ENCODE measurements at places on chromosomes 1 and 21.
A peak's percentile ranks its signal among the peaks of the same experiment; 100 is the strongest.

- no peak for DNase-seq
Measured at GRCh38 chr1:168691541-168691940, 37.5 kb downstream of the DPT start.

DNA sequence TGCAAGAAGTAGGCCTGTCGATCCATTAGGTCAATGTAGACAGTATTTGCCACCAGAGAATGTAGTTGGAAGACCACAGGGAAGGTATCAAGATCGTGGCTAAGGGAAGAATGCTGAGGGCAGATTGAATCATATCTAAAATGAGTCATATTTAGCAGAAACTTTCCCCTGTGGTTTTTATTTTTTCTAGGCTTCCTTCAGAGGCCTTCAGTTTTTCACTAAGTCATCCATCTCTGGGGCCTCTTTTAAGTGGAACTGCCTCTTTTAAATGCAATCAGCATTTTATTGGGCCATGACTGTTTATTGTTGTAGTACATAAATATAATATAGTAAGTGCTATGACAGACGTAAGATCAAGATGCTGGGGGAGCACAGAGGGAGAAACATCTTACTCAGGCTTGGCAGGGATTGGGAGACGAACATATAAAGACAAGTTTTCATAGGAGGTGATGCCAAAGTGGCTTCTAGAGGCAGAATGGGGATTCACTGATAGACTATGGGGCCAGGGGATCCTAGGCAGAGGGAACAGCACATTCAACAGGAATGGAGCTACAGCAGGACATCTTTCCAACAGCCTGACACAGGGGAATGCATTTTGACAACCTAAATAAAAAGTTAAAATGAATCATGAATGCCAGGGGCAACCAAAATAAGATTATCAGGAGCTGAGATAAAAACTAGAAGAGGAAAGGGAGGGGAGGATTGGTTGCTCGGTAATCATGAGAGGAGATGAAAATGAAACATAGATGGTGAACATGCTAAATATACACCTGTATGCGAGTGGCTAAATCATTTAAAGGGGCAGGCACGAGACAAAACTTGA is 20.1 kb downstream of the UBE2U start:
- DNase-seq = no peak

DNA sequence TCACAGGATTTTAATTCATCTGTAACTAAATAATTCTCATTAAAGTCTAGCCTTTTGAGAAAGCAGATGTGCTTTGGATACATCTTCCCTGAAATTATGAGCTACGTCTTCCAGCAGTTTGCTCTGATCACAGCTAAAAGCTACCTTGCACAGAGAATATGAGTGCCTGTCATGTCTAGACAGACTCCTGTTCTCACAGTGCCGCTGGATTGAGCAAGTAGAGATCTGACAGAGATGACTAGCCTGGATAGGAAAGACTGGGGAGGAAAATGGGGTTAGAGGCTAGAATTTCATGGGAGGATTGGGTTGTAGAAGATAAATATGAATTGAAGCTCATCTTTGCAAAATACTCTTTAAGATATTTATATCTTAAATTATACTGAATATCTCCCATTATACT is 24.1 kb downstream of the CEPT1 start:
- DNase-seq = no peak

DNA sequence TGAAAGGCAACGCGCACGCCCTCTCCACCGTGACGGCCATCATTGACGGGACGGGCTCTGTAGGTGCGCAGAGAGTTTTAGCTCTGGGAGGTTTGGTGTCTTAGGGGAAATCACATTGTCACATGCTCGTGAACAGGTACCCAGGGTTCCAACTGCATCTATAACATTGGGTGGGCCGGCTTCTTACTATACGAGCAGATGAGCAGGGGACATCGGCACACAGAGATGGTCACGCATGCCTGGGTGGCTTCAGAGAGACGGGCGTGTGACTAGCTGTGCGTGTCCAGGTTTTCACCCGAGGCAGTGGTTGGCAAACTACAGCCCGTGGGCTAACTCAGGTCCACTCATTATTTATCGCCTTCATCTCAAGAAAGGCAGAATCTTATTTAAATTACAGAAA is 54.7 kb downstream of the SLC37A1 start:
- peak; percentile 4 for DNase-seq

DNA sequence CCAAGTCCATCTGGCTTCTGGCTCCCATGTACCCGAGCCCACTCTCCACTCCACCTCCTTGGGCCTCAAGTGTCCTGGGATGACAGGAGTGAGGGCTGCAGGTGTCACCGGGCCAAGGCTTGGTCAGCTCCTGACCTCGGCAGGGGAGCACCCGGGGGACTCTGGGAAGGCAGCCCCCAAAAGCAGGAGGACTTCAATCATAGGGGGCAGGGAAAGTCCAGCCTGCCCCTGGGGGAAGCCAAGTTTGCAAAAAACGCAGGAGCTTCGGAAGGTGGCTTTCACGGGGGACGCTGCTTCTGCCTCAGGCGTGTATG is 56.8 kb downstream of the KCNAB2 start:
- peak; percentile 14 for DNase-seq

DNA sequence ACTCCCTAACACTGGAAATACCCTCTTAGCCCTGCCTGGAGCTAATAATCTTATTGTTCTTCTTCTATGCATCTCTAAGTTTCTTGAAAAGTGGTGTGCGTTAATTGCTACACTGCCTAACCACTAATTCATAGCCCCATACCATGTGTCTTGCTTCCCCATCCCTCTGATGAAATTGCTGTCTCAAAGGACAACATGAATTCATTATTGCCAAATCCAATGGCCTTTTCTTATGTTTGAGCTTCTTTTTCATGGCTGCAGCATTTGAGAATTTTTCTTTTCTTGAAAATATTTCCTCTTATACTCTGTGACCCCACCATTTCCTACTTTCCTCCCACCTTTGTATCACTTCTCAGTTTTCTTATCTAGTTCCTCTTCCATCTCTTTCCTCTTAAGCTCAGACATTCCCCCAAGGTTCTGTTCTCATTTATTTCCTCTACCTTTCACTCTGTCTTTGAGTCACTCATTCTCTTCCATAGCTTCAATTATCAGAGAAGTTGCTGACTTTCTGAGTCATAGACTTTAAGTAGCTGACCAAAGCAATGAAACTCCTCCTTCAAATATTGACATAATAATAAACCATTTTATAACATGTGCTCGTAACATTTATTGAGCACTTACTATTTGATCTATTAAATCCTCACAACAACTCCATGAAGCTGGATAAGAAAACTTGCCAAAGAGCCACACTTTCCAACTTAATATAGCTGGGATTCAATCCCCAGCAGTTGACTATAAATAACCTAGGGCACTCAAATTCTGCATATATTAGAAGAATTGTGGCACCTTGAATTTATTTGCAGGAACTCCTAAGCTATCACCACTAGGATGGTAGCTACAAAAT is 35.5 kb upstream of the ATP6V1G3 start:
- DNase-seq = no peak

DNA sequence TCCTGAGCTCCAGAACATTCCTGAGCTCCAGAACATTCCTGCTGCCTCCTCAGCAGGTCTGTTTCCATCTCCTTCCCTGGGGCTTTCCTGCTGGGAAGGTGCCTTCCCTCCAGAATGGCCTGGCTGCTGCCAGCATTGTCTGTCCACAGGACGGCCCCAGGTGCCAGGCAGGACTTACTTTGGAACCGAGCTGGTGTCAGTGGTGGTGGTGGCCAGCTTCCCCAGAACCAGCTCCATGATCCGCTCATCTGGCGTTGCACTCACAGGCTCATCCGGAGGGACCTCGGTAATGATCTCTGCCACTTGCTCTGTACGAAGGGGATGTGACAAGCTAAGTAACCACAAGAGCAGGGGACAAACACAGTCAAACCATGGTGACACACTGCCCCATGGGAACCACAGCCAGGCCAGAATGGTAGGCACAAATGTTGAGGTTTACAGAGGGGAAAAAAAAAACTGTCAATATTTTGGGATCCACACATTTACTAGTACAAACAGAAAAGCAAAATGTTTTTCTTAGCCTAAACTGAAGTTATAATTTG is 41.3 kb downstream of the PRDM15 start:
- DNase-seq = no peak

GRCh38 chr1:85465099-85465785 is at the start of gene DDAH1:
Gene DDAH1, minus strand, starts transcription at chr1:85465159. Its CDS starts 114 bp downstream, at chr1:85465045.
- DNase-seq = peak; percentile 79

DNA sequence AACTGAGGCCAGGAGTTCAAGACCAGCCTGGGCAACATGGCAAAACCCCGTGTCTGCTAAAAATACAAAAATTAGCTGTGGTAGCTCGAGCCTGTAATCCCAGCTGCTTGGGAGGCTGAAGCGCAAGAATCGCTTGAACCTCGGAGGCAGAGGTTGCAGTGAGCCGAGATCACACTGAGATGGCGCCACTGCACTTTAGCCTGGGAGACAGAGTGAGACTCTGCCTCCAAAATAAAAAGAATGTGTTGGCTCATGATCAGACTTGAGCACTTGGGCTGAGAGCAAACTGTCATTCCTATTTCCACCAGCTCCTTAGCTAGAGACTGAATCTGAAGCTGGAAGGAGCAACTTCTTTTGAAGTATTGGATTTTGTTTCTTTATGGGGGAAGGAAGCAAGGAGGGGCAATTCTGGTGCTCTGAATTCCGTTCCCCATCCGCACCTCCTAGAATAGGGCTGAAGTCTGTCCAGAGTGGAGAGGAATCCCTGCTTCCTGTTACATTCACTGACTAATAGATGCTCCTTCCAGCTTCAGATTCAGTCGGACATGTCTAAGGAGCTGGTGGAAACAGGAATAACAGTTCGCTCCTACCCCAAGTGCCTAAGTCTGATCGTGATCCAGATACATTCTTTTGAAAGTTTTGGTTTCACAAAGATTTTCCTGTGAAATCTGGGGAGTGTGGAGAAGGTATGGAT is 3.8 kb downstream of the ZNF672 start:
- no peak for DNase-seq

- DNase-seq = no peak
Measured at GRCh38 chr21:28090546-28090945, 902.1 kb downstream of the LTN1 start.

- no peak for DNase-seq
Measured at GRCh38 chr1:32729254-32730046, 26.9 kb upstream of the SYNC start.

- no peak for DNase-seq
Measured at GRCh38 chr1:19327301-19327700, 15.2 kb downstream of the SLC66A1 start.

DNA sequence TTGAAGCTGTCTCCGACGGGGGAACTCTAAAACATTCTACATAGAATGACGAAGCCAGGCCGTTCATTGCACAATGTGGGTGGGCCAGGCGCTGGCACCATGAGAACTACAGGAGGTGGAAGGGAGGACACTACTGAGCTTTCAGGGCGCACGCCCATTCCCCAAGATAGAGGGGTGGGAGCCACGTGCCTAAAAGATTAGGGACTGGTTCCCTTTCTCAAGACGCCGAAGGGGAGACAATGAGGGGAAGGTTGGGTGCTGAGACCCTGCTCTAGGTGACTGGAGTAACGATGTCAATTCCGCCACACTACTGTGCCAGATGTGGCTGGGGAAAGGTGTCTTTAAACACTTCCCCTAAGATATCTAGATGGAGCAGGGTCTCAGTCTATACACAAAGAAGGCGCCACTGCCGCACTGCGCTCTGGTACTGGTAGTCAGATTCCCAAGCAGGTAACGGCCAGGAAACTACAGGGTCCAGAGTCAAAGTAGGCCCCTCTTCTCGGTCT is 782 bp downstream of the CSDE1 start:
- DNase-seq = peak; percentile 33

- peak; percentile 77 for DNase-seq
Measured at GRCh38 chr1:228902781-228903433, 167.6 kb downstream of the RHOU start.

DNA sequence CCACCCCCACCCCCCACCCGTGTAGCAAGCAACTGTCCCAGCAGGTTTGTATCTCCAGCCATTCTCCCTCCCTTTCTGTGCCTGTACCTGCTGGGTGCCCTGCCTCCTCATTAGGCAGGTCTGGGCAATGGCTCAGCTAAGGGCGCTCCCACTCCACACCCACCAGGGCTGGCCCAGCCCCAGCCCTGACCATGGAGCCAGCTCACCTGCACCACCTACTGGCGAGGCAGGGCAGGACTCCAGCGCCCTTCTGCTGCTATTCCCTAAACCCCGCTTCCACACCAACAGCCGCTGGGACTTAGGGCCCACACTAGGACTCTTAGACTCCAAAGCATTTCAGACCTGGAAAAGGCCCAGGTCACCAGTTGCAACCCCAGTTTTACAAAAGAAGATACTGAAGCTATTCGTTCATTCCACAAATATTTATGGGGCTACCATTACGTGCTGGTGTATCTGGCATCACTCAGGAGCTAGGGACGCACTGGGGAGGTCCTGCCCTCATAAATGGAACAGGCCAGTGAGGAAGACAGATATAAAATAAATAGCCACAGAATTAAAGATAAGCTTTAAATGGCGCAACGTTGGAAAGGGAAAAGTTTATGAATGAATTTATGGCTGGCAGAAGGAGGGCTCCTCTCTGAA is 24.0 kb downstream of the PGLYRP3 start:
- DNase-seq = no peak

DNA sequence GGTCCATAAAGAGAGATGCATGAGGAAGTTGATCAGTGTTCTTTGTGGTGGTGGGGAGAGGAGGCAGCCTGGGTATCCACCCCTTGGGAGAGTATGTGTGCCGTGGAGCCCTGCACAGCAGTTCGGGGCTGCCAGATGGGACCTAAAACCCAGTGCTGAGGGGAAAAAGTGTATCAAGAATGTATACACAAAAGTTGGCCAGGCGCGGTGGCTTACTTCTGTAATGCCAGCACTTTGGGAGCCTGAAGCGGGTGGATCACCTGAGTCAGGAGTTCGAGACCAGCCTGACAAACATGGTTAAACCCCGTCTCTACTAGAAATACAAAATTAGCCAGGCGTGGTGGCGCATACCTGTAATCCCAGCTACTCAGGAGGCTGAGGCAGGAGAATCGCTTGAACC is 4.1 kb upstream of the TTC4 start:
- DNase-seq = no peak

GRCh38 chr1:24694380-24694843 is 50.8 kb upstream of the CLIC4 start:
- no peak for DNase-seq

- DNase-seq = no peak
Measured at GRCh38 chr1:243783714-243784113, 66.3 kb downstream of the AKT3 start.

GRCh38 chr1:109379907-109380306 is 17.8 kb downstream of the SORT1 start:
- DNase-seq = no peak

GRCh38 chr1:211653959-211654496 is 21.4 kb downstream of the NEK2 start:
- no peak for DNase-seq

DNA sequence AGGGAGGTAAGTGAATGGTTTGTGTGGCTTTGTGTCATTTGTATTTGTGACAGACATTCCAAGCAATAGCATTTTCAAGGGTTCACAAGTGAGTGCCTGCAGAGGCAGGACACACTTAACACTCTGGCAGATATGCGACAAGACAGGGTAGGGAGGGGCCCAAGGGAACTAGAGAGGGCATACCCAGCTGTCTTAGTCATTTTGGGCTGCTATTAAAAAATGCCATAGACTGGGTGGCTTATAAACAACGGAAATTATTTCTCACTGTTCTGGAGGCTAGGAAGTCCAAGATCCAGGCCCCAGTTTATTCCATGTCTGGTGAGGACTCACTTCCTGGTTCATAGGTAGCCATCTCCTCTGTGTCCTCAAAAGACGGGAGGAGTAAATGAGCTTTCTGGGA is 137.4 kb downstream of the FGGY start:
- no peak for DNase-seq
